ENCODE measurements at places on chromosomes 7 and 10. TPM values are rescaled to one million over a fixed set of nuclear protein-coding genes. Genes with fewer than 3 reads are reported as not detected.

MAD1L1 gene
- 133 TPM for total RNA-seq

SSC4D gene
- 0.36 TPM for total RNA-seq

CYP26A1 gene
- total RNA-seq: not detected

TAS2R41 gene
- not detected for total RNA-seq

HOGA1 gene
- total RNA-seq: 0.08 TPM

NFE2L3 gene
- 0.18 TPM for total RNA-seq

SYT15B gene
- total RNA-seq: not detected

PDK4 gene
- 0.72 TPM for total RNA-seq

CYP3A5 gene
- 1.1 TPM for total RNA-seq

LIPM gene
- 0.82 TPM for total RNA-seq

GRCh38 chr10:55629793-55630490 is 731.1 kb downstream of the ZWINT start:
- DNase-seq: no peak

DNA sequence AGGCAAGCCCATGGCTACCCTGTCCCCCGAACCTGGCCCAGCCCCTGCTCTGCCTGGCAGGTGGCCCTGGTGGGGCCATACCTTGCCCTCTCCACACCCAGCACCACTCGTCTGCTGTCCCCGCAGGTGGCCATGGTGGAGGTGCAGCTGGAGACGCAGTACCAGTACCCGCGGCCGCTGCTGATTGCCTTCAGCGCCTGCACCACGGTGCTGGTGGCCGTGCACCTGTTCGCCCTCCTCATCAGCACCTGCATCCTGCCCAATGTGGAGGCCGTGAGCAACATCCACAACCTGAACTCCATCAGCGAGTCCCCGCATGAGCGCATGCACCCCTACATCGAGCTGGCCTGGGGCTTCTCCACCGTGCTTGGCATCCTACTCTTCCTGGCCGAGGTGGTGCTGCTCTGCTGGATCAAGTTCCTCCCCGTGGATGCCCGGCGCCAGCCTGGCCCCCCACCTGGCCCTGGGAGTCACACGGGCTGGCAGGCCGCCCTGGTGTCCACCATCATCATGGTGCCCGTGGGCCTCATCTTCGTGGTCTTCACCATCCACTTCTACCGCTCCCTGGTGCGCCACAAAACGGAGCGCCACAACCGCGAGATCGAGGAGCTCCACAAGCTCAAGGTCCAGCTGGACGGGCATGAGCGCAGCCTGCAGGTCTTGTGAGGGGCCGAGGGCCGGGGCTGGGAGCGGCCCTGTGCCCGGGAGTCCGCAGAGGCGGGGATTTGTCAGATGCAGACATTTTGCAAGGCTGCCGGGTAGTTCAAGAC is 13.2 kb downstream of the ORAI2 start:
- no peak for DNase-seq

DNA sequence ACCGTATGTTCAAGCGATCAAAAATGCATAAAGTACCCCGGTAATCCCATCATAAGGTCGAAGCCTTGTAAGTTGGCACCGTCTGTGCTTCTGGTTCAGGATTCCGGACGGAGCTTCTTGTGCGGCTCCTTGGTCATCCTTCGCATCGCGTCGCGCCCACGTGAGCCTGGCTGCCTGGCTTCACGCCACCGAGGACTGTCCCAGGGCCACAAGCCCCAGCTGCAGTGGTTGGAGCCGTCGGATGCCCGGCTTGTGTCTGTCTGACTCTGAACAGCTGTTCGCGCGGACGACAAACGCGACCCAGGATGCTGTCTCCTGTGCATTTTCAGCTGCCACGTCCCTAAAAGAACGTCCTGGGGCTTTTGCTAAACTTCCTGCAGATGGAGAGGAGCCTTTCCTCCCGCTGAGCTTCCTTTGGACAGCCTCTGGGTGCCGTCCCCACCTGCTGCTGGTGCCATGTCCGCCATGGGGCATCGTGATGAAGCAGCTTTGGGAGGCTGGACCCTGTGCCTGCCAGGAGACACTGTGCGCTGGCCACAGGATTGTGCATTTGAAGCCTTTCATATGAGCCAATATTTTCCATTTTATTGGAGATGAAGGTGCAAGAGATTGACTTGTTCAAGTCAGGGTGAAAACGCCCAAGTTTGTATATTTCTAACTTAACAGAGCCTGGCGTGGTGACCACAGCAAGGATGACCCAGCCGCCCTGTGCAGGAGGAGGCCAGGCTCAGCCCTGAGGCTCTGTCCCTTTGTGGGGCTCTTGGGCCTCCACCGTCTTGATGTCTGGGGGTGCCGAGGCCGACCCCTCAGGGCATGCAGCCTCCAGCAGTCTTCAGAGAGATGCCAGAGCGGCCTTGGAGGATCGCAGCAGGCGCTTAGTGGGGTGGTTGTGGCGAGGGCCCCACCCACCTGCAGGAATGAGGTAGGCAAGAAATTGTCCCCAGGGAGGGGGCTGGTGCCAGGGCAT is 6.7 kb upstream of the JAKMIP3 start:
- DNase-seq: no peak

GRCh38 chr7:99788554-99788953 is 4.6 kb upstream of the CYP3A4 start:
- no peak for DNase-seq

DNA sequence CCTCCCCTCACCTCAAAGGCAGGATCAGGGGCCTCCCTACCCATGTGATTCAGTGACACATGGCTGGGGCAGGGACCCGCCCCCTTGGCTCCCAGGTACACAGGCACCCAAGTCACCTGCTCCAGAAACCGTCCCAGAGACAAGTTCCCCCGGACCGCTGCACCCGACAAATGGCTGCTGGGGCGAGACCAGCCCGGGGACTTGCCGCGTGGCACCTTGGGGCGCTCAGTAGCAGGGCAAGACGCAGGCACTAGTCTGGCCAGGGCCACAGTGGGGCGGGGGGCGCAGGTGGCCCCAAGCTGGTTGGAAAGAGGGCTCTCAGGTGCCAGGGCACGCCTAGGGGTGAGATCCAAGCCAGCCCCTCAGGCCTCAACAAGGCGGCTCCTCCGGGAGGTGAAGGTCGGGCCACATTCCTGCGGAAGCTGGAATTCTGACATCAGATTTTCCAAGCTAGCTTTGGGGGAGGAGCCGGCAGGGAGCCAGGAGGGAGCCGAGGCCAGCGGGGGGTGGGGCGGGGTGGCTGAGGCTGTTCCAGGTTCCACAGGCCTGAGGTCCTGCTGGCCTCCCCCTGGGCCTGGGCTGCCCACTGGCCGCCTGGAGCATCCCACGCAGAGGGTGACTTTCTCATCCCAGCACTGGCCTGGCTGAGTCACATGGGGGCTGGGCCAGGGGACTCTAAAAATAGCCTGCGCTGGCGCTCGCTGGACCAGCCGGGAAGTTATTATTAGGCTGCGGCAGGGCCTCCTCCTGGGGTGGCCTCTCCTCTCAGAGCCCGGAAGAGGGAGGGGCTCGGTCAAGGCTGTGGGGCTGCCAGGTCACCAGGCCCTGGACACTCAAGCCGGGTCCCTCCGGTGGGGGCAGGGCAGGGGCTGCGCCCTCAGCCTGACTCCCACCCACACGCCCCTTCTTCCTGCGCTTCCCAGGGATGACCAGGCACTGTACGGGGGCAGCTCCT is 20.5 kb upstream of the INPP5A start:
- DNase-seq: peak; percentile 98

- DNase-seq: no peak
These were observed 20.6 kb upstream of the TBXAS1 start for GRCh38 chr7:139808427-139808826.

DNA sequence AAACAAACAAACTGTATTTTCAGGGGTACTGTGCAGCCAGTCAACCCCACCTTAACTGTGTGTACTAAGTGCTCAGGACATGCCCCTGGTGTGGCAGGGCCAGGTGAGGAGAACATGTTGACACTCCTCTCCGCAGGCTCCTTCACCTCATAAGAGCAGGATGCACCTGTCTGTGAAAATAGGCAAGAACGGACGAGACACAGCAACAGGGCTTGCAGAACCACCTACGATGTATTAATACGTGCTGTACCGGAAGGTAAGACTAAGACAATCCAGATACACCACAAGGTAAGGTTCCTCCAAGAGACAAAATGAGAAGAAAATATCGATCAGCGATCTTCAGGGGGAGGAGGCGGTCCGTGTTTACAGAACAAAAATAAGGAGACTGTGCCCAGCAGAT is 65.8 kb upstream of the CAMK2B start:
- no peak for DNase-seq

GRCh38 chr7:112866424-112866823 is 76.2 kb upstream of the TMEM168 start:
- no peak for DNase-seq

- peak; percentile 94 for DNase-seq
These were observed 48.6 kb upstream of the PPIF start for GRCh38 chr10:79298403-79299244.

- no peak for DNase-seq
These were observed 205.1 kb downstream of the CREB5 start for GRCh38 chr7:28617308-28617880.

GRCh38 chr10:7667262-7668141 is 736 bp upstream of the ITIH5 start:
- no peak for DNase-seq

GRCh38 chr7:70098905-70099672 is 500.8 kb downstream of the AUTS2 start:
- no peak for DNase-seq

DNA sequence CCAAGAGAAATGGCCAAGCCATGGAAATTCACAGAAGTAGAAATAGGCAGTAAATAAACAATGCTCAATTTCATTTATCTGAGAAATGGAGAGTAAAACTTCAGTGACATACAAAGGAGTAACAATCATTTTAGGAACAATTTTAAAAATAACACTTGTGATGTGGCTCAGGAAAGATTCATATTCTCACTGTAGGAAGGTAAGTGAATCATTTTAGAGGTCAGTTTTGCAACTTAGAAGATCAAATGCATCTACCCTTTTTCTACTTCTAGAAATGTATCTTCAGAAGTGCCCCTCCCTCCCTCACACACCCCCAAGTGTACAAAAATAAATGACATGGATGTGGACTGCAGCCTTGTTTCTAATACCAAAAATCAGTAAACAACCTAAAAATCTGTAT is 78.3 kb downstream of the ALOX5 start:
- DNase-seq: no peak

GRCh38 chr10:13955409-13956068 is 368.8 kb downstream of the PRPF18 start:
- no peak for DNase-seq
